NCI-H345 (cell line): ENCODE measurements at places on chromosomes 7 and 10.
A peak's percentile ranks its signal among the peaks of the same experiment; 100 is the strongest.

GRCh38 chr10:133307776-133308420 lies 774 bp downstream of the TUBGCP2 start:
- peak; percentile 70 for DNase-seq

- DNase-seq: no peak
These were observed 7.2 kb downstream of the WDR37 start for GRCh38 chr10:1063232-1063865.

GRCh38 chr7:33981671-33982424 lies 76.5 kb downstream of the BMPER start:
- DNase-seq: no peak

DNA sequence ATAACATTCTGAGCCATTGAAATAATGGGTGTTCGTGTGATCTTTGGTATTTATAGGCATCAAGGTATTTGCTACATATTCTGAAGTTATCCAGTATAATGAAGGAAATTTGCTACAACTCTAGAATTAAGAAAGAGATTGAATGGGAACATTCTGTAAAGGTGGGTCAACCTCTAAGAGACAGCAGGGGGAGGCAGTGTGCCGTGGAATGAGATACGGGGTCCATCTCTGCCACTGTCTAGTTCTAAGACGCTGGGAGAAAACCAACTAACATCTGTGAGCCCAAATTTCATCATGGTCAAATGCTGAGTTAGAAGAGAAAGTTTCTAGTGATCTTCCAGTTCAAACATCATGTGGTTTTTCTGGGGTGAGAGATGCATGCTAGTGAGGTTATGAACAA lies 368.9 kb downstream of the SORCS1 start:
- no peak for DNase-seq
